ENCODE measurements at places on chromosomes 16 and 17.

- no peak for DNase-seq
Measured at GRCh38 chr16:66948134-66948836, 12.8 kb upstream of the CES3 start.

- DNase-seq: no peak
Measured at GRCh38 chr17:16911141-16911937, 60.6 kb downstream of the TNFRSF13B start.

DNA sequence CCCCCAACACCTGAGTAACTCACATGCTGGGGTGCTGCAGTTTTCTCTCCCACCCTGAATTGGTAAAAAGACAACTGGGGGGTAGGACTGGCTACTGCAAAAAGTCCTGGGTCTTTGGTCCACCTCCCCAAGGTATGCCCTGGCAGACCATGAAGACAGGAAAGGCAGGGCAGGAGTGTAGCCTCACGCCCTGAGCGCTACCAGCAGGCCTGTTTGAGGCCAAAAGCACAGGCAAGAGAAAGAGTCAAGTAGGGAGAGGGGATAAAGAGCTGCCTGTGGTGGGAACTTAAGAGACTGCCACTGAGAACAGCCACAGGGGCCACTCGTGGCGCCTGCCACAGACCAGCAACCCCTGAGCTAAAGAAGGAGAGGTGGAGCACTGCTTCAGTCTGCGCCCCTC, 13.8 kb downstream of the PSMB3 start:
- no peak for DNase-seq

- no peak for DNase-seq
Measured at GRCh38 chr17:33115366-33115765, 123.7 kb downstream of the SPACA3 start.

GRCh38 chr17:40287159-40287493, 553 bp upstream of the CDC6 start:
- no peak for DNase-seq

- no peak for DNase-seq
Measured at GRCh38 chr17:4610656-4611055, 26.3 kb downstream of the SMTNL2 start.

DNA sequence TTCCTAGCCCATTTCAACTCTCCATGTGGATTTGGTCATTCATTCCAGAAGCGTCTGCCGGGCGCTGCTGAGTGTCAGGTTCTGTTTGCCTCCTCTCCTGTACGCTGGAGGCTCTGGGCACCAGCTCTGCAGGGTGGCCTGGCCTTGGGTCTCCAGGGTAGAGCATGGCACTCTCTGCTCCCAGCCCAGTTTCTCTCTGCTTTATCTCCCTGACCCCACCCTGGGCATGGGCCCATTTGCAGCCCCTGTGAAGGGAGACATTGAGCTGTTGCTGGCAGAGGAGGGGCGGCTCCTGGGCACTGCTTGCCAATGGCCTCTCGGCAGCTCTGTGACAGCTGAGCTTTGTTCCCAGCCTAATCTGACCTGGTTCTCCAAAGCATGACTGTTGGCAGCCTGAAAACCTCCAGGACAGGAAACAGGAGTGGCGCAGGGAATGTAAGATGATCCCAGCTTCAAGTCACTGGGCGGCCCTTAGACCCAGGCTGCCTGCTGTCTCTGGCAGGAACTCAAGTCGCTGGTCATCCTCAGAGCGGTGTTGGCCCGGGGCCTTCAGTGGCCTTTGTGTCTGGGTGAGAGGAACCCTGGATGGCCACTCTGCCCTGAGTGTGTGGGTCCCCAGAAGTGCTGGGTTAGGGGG, 146.8 kb downstream of the SEC14L1 start:
- DNase-seq: no peak

DNA sequence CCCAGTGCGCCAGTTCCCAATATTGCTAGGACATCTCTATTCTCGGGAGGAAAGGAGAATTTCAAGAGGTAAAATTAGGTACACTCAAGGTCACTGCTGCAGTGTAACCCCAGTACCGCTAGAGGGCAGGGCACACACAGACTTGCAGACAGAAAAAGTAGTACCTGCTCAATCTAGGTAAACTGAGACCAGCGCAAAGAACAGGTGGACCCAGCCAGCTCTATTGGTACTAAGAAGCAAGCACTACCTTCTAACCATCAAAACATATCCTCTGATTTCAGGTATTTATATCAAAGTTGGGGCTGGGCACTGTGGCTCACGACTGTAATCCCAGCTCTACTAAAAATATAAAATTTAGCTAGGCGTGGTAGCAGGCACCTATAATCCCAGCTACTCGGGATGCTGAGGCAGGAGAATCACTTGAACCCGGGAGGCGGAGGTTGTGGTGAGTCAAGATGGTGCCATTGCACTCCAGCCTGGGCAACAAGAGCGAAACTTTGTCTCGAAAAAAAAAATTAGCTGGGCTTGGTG, 3.6 kb upstream of the WDR81 start:
- no peak for DNase-seq

DNA sequence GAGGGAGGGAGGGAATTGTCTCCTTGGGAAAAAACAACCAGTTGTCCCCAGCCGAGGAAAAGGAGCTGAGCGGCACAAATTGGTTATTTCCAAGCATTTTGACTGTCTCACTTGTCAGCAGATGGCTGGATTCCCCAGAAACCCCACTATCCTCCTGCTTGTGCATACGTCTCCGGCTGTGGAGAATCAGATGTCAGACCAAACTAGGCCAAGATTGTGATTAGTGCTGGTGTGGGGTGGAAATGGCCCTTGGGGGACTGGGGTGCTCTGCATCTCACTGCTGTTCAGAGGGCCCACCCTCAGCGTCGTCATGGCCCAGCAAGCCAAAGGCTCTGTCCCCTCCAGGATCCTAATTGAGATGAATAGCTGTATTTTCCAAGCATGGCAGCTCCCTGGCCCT, 131.7 kb upstream of the HSBP1 start:
- no peak for DNase-seq

- no peak for DNase-seq
Measured at GRCh38 chr16:4091240-4092012, 24.8 kb downstream of the ADCY9 start.

DNA sequence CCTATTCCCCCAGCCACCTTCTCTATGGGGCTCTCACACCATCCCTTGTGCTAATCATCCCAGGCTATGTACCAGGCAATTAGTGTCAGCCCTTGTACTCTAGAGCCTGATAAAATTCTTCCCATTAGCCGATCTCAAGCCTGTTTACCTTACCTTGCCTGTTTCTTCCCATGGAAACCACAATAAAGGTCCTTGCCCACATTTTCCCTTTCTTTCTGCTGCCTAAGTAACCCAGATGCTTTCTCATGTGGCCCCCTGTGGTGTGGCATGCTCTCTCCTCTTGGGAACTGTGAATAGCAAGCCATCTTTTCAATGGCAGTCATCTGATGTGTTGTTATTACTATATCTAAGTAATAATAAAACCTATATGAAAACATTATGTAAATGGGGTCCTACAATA, 265.8 kb upstream of the ELAC2 start:
- DNase-seq: no peak

GRCh38 chr16:66381585-66382170, 15.2 kb downstream of the CDH5 start:
- DNase-seq: no peak

GRCh38 chr17:82242698-82242976, 13.8 kb downstream of the SLC16A3 start:
- DNase-seq: no peak

Measured in AML-193 (cell line).